ENCODE measurements at places on chromosomes 13 and 19. TPM values are rescaled to one million over a fixed set of nuclear protein-coding genes. Genes with fewer than 3 reads are reported as not detected.

GRCh38 chr19:33606556-33606955, 15.2 kb upstream of the CHST8 start:
- DNase-seq: no peak

The LILRA1 gene
- not detected for total RNA-seq

The KCNN4 gene
- 2.3 TPM for total RNA-seq

GRCh38 chr19:35000338-35000646, 169 bp downstream of the GRAMD1A start:
- no peak for DNase-seq

- DNase-seq: no peak
These were observed 1.0 kb downstream of the SMIM24 start for GRCh38 chr19:3479177-3479833.

The ZNF442 gene
- total RNA-seq: 0.21 TPM
